ENCODE measurements at places on chromosomes 7 and 10.

- DNase-seq, result no peak
These were observed 72.8 kb downstream of the PRKCQ start for GRCh38 chr10:6507311-6507710.

DNA sequence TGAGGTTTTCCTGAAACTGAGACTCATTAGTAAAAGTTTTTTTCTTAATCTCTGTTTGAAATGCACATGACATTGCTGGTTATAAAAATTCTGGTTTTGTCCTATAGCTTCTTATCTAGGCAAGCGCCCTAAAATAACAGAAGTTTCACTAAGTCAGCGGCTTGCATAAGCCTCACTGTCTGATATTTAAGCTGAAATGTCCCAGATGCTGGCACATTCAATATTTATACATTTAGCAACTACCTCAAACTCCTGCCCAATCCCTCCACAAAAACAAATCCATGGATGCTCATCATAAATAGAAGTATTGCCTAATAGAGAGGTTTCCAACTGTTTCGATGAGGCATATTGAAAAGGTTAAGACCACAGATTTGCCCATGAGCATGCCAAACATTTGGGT lies 83.1 kb upstream of the EGR2 start:
- DNase-seq, result no peak

GRCh38 chr7:77415476-77415822 lies 700 bp downstream of the GSAP start:
- DNase-seq, result no peak

DNA sequence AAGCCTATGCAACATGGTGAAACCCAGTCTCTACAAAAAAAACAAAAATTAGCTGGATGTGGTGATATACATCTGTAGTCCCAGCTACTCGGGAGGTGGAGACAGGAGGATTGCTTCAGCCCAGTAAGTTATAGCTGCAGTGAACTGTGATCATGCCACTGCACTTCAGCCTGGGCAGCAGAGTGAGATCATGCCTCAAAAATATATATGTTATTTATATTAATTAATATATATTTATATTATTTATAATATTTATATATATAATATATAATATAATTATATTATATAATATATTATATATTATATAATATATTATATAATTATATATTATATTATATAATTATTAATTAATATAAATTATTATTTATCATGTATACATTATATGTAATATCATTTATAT lies 1158.4 kb upstream of the AUTS2 start:
- no peak for DNase-seq

DNA sequence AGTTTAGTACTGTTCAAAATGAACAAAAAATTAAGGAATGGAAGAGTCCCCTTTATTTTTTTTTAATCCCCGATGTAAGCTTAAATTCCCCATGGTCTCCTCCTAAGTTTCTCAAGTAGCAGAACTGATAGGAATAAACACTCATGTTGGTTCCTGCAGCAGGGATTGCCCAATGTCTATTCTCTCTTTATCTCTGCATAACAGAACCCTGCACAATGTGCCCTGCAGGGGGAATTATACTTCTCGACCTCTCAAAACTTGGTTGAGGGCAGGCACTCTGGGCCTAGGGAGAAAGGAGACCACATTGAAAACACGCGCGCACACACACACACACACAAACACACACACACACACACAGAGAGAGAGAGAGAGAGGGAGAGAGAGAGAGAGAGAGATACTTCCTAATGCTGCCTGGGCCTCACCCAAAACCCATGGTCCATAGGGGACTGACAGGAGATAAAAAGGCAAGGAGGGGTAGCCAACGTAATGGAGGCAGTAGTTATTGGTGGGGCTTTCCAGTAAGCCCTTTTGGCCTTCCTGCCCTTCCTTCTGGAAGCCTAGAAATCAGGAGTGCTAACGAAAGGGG lies 22.7 kb downstream of the JAZF1 start:
- DNase-seq, result no peak

- no peak for DNase-seq
These were observed 793.4 kb downstream of the NRG3 start for GRCh38 chr10:82668221-82668895.

GRCh38 chr10:75508814-75509306 lies 77.4 kb downstream of the LRMDA start:
- no peak for DNase-seq

DNA sequence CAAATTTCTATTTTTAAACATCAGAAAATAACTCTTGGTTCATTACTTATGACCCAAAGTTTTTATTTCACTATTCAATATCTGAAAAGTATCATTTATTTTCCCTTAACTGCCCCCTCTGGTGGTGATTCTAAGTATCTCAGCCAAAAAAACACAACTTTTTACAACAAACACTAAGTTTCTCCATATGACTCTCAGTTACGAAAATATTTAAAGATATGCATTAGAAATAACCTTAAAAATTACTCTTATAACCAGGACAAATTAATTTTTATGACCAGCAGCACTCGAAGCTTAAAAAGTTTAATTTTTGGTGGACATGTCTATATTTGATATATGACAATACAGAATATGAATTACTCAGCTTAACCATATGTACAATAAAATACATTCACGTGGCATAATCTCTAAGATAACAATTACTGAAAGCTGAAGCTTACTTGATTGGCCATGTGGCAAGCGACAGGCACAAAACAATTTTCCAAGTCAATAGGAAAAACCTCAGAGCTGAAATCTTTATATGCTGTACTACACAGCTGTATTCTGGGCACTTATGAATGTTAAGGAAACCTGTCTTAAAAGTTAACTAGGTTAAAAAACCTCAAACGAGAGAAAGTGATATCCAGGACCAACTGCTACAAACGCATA lies 2.3 kb downstream of the HNRNPA2B1 start:
- no peak for DNase-seq
